ENCODE measurements at places on chromosomes 4 and X.
A peak's percentile ranks its signal among the peaks of the same experiment; 100 is the strongest.

- peak; percentile 92 for DNase-seq
Measured at GRCh38 chr4:39464886-39465501, 6.1 kb downstream of the LIAS start.

DNA sequence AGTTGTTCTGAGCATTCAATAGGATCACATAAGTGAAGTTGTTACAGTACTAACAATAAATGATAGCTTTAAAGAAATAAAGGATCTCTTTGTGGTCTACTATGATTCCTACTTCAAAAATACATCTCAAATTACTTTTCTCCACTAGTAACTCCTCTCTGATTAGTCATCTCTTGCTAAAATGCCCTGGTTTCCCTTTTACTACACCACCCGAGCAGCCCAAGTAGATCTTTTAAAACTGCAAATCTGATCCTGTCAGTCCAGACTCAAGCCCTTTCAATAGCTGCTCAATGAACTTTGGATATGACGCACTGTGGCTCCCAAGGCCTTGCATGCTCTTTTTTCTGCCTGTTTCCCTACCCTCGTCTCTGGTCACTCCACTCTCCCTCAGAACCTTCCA lies 97.5 kb downstream of the MAOA start:
- peak; percentile 36 for DNase-seq

GRCh38 chr4:2797545-2798305 lies 4.8 kb downstream of the SH3BP2 start:
- DNase-seq, result no peak

DNA sequence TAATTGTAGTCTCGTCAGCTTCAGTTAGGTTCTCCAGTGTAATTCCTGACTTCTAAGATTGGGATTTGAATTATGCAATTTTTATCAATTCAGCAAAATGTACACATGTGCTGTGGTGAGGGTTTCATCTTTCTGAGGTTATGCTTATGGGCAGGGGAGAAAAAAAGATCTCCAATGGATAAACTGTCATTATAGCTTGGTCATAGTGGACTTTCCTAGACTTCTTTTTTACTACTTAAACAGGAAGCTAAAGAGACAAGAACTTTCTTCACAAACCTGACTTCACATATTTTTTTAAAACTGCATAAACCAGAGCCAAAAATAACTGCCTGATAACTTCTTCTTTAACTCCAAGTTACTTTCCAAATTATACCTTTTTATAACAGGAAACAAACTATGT lies 21.7 kb upstream of the SPP1 start:
- peak; percentile 40 for DNase-seq

GRCh38 chr4:128394778-128395177 lies 107.2 kb upstream of the PGRMC2 start:
- peak; percentile 25 for DNase-seq

GRCh38 chrX:54921427-54922021 lies 900 bp downstream of the TRO start:
- peak; percentile 48 for DNase-seq

GRCh38 chr4:147617173-147617840 lies at the start of gene TMEM184C:
Gene TMEM184C, plus strand, starts transcription at chr4:147617397. Its CDS starts 560 bp downstream, at chr4:147617957.
- peak; percentile 96 for DNase-seq

DNA sequence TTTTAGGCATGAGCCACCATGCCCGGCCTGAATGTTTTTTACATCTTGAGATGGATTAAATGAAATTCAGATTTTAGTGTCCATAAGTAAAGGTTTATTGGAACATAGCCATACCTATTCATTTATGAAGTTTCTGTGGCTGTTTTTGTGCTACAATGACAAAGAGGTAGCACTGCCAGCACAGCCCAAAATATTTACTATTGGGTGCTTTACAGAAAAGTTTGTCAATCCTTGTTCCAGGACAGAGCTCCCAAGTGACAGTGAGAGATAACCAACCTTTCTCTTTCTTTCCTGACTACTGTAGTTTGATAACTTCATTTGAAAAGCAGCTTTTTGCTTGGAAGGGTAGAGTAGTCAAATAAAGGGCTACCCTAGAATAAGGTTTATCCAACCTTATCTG lies 116.2 kb downstream of the CAMK2D start:
- no peak for DNase-seq

DNA sequence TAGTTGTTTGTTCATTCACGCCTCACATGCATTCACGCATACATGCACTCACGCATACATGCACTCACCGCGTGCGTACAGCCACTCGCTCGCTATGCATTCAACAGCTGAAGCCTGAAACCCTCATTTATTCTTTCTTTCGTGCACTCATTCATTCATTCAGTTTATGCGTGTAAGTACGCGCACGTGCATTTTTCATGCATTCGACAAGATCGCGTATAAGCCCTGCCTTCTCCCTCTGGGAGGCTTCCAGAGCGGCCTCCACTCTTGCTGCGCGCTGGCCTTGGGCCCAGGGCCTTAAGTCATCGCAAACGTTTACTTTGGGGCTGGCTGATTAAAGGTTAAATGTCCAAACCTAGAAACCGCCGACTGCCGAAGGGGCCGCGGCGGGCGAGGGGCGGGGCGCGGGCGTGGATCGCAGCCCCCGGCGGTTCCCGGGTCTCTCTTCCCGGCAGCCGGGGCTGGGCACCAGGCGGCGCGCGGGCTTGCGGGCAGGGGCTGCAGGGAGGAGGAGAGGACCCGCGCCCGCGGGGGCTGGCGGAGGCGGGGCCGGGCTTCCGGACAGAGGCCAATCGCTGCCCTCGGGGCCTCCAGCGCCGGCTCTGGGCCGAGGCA lies at the start of gene GYG2:
Gene GYG2, plus strand, starts transcription at position 587 of the 615 bp plus-strand sequence. CDS start 1,259 bp downstream, outside the sequence.
- DNase-seq, result peak; percentile 39

- DNase-seq, result no peak
Measured at GRCh38 chr4:185810746-185811508, 1.1 kb downstream of the SORBS2 start.

DNA sequence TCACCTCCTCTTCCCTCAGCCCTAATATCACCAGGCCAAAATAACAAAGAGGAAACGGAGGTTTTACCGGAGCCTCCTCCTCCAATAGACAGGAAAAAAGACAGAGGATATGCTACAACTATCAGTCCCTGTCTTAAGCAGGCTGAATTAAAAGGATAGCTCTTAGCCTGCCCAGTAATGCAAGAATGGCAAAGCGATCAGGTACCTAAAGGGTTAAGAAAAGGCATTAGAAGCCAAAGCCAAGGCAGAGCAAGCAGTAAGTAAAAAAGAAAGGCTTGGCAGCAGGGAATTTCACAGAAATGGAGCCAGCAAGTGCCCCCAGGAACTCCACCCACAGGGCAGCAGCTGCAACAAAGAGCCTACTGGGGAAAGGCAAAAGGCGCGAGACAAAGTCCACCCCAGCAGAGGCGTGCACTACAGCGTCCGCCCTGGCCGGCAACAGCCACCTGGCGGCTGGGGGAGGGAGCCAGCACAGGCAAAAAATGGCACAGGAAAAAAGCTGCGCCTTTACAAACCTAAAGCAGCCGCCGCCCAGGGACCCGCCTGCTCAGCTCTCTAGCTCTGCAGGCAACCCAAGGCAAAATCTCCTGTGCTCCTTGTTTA lies 220.6 kb upstream of the ZC4H2 start:
- DNase-seq, result no peak

GRCh38 chrX:9447906-9448305 lies 17.0 kb upstream of the TBL1X start:
- no peak for DNase-seq

- DNase-seq, result no peak
Measured at GRCh38 chr4:101710806-101711205, 79.7 kb upstream of the BANK1 start.

GRCh38 chr4:123488916-123489315 lies 92.3 kb downstream of the SPRY1 start:
- DNase-seq, result peak; percentile 88

- DNase-seq, result no peak
Measured at GRCh38 chrX:117752745-117753144, 363.9 kb downstream of the KLHL13 start.

DNA sequence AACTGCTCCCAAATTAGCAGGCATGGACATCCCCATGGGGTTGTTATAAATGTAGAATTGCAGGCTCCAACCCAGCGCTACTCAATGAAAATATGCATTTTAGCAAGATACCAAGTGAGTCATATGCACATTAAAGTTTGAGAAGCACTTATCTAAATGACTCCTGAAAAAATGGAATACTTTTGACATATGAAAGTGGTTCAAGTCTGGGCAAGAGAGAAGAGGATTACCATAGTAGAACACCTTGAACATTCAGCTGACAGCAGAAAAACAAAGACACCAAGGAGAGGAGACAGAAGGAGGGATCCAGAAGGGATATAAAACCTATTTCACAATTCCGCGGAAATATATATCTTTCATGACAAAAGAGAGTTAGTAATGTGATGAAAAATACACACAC lies 63.2 kb upstream of the CT83 start:
- DNase-seq, result no peak

GRCh38 chr4:85452058-85452731 lies 22.8 kb upstream of the ARHGAP24 start:
- no peak for DNase-seq

GRCh38 chr4:185700630-185701029 lies 111.4 kb downstream of the SORBS2 start:
- DNase-seq, result no peak

DNA sequence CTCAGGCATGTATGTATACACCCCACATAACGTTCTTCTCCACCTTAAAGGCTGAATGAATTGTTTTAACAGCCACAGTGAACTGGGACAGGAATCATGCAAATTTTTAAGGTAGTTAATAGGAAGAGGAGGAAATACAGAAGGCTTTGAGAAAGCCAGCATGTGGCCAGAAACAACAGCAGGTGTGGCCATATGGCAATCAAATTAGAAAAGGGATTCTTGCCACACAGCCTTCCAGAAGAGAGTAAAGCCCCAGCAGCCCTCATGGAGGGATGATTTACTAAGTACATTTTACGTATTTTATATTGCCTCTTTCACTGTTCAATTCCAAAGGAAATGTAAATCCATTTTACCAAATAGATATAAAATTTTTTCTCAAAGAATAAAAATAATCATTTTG lies 792.2 kb downstream of the ADGRL3 start:
- no peak for DNase-seq

GRCh38 chr4:86543560-86544309 lies 50.4 kb upstream of the PTPN13 start:
- peak; percentile 16 for DNase-seq

DNA sequence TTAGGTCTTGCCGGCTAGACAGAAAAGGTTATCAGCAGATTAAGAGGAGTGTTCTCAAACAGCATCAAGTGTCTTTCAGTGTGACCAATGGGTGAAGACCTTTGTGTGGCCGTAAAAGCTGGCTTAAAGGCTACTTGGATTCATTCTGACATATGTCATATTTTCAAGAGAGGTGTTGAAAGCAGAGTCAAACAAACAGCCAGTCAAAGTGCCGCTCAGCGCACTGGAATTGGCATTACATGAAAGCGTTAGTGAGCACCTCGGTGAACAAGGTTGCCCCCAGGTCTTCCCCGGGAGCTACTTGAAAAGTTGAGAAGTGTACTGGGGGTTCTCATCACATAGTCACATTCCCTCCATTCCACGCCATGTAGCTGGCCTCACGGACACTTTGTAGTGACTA lies 148.9 kb downstream of the SOX3 start:
- no peak for DNase-seq

GRCh38 chr4:5918331-5918985 lies 25.6 kb upstream of the CRMP1 start:
- DNase-seq, result no peak

- DNase-seq, result no peak
Measured at GRCh38 chr4:6208416-6208815, 8.1 kb upstream of the JAKMIP1 start.

DNA sequence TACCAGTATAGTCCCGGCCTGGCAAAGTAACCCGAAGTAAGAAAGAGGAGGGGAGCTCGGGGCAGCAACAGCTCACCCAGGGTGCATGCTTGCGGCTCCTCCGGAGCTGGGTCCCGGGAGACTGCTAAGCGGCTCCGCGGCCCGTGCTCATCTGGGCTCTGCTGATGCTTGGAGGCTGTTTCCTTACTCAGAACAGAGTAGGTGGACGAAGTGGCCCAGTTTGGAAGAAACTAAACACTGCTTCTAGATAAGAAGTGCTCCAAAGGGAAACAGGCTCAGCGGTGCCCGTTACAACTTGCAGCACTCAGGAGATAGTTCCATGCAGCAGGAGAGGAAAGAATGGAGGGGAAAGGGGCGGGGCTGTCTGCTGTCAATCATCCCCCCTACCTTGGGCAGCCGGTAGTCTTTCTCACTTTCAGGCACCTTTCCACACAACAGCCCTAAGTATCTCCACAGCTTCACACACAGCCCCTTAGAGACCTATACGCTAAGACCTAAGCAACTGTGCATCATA lies at the start of gene COL4A6:
Gene COL4A6, minus strand, starts transcription at position 313 of the 514 bp plus-strand sequence. Its CDS starts 226 bp downstream, at position 87.
- DNase-seq, result peak; percentile 24

DNA sequence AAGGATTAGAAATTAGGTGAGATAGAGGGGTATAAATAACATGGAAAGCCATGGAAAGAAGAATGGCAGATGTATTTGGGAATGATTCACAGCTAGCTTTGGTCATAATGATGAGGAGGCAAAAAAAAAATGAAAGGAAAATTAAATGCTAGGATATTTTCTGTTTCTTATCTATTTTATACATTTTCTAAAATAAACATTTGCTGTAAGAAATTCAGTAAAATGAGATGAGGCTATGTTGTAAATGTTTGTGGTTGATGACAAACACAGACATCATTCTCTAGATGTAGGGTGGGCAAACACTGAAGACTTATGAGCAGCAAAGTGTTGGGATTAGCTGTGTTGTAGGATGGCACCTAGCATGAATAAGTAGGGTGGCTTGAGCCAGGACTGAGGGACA lies 407.1 kb downstream of the IL15 start:
- peak; percentile 41 for DNase-seq

DNA sequence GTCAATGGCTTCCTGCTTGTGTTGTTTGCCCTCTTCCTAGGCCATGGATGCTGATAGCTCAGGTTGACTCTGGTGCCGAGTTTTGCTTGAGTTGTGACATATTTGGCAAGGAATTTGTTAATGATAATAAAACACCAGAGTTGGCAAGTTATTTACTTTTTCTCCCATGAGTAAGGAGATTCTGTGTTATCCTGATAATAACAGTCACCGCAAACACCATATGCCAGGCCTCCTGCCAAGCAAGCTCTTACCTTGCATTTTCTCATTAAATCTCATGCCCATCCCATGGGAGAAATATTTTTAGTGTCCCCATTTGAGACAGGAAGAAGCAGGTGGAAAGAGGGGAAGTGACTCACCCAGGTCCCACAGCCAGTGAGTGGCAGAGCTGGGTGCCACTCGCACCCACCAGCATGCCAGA lies 67.4 kb upstream of the CLCN4 start:
- peak; percentile 40 for DNase-seq

DNA sequence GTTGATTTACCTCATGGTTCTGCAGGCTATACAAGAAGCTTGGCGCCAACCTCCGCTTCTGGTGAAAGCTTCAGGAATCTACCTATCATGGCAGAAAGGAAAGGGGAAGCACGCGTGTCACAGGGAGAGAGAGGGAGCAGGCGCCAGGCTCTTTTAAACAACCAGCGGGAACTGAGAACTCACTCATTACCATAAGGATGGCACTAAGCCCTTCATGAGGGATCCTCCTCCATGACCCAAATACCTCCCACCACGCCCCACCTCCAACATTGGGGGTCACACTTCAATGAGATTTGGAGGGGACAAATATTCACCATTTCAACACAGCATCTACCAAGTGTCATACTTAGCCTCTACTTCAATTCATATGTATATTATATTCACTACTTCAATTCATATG lies 18.8 kb upstream of the TBC1D8B start:
- no peak for DNase-seq

GRCh38 chr4:141705747-141706377 lies 69.5 kb downstream of the IL15 start:
- peak; percentile 49 for DNase-seq

Measured in iris pigment epithelial cell (primary cell).